Posterior vena cava (tissue), 2 donors: ENCODE measurements at places on chromosomes 1 and 21. TPM values are rescaled to one million over a fixed set of nuclear protein-coding genes. Genes with fewer than 3 reads are reported as not detected.

GRCh38 chr1:226548256-226549093 is at the start of gene STUM:
TSS of gene STUM (plus strand) at chr1:226548764. CDS start at chr1:226548905, 141 bp downstream.
- no peak for DNase-seq

DNA sequence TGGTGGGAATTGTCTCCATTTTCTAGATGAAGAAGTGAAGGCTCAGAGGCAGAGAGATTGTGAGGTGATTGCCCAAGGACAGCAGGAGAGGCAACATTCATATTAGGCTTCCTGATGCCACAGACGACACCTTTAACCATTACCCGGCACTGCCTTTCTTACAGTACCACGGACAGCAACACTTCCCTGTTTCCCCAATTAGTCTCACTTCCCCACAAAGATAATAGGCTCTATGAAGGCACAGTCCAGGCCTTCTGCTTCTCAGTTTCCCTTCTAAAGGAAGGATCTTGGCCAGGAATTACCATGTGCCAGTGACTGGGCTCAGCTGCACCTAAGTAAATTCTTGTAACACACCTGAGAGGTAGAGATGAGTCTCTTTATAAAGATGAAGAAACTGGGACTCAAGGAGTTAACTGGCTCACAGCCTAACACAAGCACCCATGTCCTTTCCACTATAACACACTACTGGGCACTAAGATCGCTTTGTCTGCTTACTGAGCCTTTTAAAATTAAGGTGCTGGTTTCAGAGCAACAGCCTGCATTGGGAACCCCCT is 9.6 kb downstream of the IGSF9 start:
- no peak for DNase-seq

GRCh38 chr1:152585586-152585985 is 5.3 kb upstream of the LCE3D start:
- no peak for DNase-seq

Gene DLGAP3
- 0.57 TPM for total RNA-seq
